AG20443 (cell line): ENCODE measurements at places on chromosomes 12 and 14.

- DNase-seq = no peak
Observed at GRCh38 chr12:55788546-55788945, 29.0 kb downstream of the SARNP start.

DNA sequence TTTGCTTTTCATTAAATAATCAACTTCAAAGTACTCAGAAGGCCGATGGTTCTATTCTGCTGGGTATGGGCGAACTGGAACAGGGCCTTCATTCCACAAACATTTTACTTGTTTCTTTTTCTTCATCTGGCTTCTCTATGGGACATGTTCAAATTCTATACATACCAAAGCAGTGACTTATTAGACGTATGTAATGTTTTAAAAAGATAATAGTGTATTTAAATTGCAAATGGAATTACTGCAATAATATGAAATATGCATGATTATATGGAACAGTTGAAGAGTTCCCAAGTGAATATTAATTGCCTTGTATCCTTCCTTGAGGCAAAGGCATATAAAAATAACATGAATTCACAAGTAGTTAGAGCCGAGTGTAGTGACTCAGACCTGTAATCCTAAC, 75.5 kb downstream of the FAR2 start:
- no peak for DNase-seq

- no peak for DNase-seq
Observed at GRCh38 chr12:66159123-66159522, 10.7 kb downstream of the TMBIM4 start.

DNA sequence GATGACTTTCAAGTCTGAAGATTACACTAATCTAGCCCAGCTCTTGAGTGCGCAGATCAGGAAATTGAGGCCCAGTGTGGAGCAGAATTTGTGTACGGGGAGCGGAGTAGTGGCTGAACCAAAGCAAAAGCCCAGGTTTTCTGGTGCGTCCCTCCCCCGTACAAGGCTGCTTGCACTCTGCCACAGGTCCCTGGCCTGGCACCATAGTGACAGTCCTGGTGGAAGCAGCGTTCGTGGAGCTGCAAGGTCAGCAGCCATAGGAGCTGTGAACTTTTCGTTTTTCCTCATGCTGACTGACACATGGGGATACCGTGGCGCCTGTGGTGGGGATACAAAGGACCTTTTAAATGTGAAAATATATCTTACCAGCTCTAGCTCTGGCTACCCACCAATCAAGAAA, 1.7 kb downstream of the EVL start:
- no peak for DNase-seq

- peak; percentile 73 for DNase-seq
Observed at GRCh38 chr12:52924764-52925716, 20.2 kb upstream of the KRT8 start.
